CD4-positive, alpha-beta T cell treated with Interleukin-10 for 1 hour (primary cell): ENCODE measurements at places on chromosomes 6 and 20.

DNA sequence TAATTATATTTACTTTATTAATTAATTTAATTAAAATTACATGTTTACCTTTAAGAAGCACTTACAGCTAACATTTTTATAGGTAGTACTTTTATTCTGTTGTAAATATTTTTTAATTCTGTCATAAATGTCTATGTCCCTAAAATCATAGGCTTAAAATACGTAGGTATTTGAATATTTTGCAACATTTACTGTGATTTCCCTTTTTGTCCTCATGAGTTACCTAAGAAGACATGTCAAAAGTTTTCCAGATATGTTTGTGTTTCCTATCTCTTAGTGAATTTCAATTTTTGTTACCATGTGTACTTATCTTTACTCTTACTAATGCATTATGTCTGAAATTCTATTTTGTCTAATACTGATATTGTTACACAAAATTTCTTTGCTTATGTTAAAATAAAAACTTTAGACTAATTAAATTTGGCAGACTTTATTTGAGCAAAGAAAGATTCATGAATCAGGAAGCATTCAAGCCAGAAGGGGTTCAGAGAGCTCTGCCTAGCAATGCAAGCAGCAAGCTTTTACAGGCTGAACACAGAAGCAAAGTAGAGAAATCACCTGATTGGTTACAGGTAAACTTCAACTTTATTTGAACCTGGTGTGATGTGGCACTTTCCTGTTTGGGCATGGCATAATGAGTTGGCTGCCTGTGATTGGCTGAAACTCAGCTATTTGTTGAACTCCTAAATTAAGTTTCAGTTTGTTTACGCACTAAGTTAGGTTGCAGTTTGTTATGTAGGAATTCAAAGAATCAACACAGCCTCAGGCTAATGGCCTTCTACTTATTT, 123.2 kb upstream of the TMEM170B start:
- peak; percentile 79 for DNase-seq

GRCh38 chr6:161676586-161676985, 402.7 kb upstream of the AGPAT4 start:
- no peak for DNase-seq

DNA sequence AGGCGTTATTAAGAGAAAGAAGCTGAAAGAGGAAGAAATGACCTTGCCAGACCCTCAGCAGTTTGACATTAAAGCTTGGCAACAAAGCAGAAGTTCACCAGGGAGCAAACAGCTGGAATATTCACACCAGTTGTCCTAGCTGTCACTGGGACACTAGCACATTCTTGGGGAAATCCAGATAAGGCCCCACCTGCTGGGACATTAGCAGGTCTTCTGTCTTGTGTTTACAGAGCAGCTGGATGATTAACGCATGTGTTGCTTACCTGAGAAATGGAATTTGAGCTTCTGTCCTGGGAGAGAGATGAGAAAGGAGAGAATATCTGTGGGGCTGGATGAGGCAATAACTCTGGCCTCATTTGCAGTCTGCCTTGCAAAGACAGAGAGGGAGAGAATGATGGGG, 137.6 kb upstream of the RIN2 start:
- no peak for DNase-seq

DNA sequence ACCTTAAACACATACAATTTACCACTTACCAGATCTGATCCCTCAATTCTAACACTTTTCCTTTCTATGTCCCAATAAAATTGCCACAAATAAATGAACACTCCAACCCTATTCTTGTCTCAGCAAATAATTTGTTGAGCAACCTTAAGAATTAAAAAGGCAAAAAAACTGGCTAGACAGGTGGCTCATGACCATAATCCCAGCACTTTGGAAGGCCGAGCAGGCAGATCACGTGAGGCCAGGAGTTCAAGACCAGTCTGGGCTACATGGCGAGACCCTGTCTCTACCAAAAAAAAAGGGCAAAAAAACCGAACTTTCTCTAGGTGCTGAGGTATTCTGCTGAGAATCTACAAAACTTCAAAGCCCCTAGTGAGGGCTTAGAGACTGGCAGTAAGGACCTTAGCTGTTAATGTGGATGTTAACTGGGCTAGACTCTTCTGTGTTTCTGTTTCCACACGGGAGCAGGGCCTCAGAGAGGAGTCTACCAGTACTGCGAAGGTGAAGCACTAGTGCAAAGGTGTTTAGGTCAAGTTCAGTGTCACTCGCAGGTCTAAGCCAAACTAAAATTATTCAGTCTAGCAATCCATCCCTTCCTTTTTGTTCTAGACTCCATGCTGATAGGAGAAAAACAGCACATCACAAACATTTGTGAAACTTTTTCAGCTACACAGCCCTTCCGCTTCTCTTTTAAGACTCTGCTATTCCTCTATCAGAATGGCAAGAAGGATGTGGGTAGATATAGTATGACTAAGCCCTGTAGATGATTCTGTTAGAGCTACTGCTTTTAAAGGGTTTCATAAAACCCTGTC, 2.6 kb downstream of the FASTKD5 start:
- DNase-seq = peak; percentile 52

DNA sequence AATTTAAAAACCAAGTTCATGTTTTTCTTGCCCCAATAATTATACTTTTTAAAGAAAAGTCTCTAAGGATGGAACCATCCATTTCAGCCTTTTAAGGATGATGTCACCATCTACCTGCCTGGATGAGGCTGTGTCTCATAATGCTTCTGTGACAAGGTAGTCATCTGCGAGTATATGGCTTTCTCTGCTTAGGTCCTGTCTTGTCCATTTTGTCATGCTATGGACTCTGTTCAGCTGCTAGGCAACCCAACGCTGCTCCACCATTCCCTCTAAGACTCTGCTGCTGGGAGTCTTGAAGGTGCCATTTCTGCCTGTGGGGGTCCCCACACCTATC, 459.8 kb upstream of the RUNX2 start:
- DNase-seq = no peak

GRCh38 chr20:14951707-14952418, 614.5 kb upstream of the FLRT3 start:
- no peak for DNase-seq

GRCh38 chr6:147099974-147100373, 104.2 kb upstream of the STXBP5 start:
- no peak for DNase-seq

DNA sequence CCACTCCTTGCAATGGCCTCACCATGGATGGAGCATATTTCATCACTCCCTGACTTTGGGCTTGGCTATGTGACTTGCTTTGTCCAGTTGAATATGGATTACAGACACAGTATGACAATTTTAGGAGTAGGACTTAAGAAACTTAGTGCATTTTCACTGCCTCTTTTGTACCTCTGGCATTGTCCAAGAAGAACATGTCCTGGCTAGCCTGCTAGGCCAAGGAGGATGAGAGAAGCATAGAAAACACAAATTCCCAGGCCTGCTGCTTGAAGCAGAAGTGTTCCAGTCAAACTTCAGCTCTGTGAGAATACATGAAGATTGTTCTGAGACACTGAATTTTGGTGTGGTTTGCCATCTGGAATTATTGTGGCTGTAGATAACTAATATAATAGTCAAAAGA, 3.1 kb upstream of the MCHR2 start:
- DNase-seq = no peak

DNA sequence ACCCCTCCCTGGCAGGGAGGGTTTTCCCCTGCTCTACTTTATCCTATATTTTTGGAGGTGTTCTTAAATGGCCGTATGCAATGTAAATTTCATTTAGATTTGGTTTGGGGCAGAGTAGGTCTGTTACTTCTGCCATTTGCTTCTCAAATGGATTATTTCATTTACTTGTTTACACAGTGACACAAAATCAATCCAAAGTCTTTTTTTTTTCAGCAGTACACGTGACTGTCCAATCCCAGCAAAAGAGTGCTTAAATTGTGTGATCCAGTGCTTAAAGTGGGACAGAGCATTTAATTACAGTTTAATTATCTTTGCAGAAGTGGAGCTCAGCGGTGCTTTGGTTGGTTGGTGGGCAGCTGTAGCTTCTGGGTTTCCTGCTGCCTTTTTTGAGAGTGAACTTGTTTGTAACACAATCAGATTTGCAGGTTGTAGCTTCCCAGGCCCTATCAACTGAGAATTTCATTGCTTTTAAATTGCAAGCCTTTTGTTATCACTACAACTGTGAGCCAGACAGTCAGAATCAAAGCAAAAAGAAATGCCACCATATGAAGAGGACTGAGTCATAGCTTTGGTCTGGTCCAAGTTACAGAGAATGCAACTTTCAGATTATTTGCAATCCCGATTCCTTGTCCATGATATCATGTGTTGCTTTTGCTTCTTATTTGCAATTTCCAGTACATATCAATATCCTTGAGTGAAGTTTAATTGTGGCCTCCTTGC, 216.9 kb downstream of the DOK5 start:
- no peak for DNase-seq

DNA sequence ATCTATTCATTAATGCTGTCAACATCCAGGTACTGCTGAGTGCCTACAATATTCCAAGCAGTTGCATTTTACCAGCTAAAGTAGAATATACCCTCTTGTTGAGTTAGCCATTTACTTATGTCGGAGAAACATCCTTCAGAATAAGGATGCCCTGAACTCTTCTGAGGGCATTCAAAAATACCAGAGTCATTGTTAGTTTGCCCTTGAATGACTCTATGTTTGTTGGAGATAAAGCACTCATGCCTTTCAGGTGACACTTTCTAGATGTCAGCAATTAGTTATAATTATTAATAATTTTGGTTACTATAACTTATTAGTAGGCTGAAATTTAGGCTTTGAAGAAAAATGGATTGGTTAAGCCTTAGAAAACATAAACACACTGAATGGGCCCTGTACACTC, 286.2 kb upstream of the STXBP5 start:
- DNase-seq = no peak

DNA sequence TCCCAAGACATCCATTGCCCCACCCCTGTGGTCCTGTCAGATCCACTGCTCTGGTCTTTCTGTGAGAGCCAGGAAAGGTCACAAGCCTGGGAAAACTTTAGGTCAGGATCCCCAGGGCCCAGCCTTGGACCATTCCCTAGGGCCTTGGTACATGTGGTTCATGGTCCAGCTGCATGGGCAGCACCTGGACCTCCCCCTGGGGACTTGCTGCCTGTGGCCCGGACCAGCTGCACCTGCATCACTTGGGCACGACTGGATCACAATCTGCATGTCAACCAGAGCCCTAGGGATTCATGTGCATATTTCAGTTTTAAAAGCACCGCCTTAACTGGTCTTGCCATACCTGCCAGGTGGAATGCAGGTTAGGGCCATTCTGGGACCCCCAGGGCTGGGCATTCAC, 44.3 kb upstream of the MC3R start:
- no peak for DNase-seq

- DNase-seq = no peak
These were observed 553.3 kb downstream of the C6orf118 start for GRCh38 chr6:164756142-164756541.

DNA sequence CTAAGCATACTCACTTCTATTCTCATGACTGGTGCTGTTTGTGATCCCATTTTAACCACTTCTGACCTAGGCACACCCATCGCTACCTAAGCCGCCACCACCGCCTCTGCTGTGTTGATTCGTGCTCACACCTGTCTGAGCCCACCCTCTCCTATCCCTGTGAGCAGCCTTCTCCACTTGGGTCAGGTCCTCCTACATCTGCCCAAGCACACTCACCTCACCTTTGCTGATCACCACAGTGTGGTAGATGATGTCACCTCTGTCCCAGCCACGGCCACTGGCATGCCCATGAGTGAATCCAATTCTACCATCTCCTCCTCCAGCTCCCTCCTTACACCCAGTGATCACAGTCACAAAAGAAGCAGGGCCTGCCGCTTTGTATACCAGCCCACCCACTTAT, 20.8 kb downstream of the MUC22 start:
- no peak for DNase-seq

DNA sequence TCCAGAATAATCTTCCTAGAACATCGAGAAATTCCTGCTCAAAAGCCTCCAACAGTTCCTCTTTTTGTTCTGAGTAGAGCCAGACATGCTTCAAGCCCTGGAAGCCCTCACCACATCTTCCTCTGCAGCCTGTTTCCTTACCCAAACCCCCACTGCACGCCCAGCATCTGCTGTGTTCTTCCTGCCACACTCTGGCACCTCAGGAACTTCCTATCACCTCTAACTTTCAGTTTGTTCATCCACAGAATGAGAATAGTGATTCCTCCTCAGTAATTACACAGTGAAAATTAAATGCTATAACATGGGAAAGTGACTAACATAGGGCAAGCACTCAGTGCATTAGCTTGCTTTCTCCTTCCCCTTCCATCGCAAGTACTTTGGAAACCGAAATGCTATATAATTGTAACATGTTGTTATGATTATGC, 26.3 kb downstream of the C6orf89 start:
- peak; percentile 40 for DNase-seq

DNA sequence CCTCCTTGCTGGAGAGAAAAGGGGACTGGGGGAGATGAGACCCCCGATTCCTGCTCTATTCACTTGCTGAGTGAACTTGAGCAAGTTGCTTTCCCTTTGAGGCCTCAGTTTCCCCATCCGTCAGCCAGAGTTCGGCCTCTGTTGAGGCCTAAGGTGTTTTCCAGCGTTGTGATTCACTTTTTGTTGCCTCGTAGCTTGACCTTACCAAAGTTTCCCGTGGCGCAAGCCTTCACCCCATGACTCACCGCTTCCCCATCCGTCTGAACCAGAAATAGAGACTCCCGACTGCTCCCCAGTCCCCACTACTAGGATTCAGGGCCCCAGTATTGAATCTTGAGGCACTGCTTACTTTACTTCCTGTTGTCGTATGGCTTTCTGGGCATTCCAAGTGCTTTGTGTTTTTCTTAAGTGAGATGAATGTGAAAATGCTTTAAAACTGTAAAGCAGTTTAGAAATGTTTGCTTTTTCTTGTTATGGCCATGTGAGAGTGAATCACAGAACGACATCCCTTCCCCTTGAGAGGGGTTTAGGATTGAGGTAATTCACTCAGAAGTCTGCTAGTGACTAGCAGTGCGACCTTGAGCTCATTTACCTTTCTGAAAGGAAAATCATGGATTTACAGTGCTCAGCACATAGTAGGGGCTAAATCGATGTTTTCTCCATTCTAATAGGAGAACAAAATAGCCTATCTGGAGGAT, 1.2 kb downstream of the CHMP4B start:
- peak; percentile 36 for DNase-seq

GRCh38 chr6:23329086-23329485, 759.7 kb downstream of the HDGFL1 start:
- no peak for DNase-seq

DNA sequence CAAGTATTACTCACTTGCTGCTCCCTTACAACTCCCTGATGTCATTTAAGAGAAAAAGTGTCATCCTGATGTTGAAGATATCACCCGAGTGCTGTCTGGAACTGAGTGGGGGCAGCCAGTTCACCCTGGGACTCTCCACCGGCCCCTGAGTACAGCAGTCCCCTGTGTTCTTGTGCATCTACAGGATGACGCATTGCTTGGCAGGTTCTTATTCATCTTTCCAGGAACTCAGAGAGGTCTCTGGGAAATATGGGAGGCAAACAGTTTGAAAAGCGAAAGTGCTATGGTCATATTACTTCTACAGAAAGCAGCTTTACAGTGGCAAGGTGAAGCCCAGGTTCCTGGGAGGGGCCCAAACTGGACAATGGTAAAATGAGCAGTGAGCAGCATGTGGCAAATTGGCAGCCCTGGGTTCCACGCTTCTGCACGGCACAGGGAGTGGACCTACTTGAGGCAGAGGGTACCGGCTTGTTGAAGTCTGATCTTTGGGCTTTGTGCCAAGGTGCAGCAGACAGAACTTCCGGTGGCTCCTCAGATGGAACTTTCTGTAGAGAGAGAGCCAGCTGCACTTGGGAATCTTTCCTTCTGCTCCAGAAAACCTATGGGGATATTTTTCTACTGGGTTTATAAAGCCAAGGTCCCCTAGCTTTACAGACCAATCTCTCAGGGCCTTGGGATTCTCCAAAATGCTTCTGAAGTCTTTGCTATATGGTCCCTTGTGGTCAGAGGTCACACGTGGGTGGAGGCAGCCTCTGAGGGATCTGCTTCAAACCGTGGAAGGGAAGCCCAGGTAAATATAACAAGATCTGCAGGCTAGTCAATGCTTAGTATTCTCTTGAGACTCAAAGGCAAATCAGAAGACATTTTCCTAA, 128.3 kb downstream of the MAP3K7 start:
- DNase-seq = peak; percentile 76
